ENCODE measurements at places on chromosomes 13 and 19.

DNA sequence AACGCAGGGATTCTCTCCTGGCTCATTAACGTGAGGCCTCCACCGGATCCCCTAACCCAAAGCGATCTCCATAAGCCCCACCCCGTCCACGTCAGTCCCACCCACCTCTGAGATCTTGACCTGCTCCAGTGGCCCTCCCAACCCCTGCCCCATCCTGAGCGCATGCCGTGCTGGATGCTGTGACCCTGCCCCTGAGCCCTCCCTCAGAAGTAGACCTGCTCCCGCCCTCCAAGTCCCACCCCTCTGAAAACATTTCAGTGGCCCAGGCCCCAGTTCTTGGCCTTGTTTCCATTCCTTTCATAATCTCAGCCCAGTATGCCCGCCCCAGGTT, 19.9 kb downstream of the LMTK3 start:
- no peak for DNase-seq

- no peak for DNase-seq
Measured at GRCh38 chr19:18017275-18018083, 9.5 kb downstream of the ARRDC2 start.

DNA sequence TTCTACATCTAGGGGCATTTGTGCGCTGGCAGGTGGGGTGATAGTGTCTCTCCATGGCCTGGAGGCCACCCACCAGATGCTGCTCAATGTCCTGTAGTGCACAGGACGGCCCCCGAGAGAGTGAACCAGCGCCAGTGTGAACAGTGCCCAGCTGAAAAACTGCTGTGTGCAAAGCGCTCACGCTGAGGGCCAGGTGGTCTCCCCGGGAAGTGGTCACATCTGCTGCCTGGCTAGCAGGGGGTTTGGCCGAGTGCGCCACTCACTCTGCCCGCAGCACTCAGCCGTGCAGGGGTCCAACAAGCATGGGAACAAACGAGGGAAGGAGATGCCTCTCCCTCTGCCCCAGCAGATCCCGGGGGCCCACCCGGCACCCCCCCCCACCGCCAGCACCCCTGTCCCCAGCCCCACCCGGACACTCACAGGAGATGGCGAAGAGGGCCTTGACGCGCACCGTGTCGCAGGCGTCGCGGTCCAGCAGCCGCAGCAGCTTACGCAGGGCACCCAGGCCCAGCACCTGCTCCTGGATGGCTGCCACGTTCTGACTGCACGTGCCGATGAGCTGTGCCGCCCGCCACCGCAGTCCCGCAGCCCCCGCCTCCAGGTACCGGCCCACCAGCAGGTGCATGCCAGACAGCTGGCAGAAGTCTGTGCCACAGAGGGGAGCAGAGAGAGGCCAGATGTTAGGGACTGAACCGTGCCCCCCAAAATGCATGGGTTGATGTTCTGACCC, 5.8 kb downstream of the HSPBP1 start:
- no peak for DNase-seq

GRCh38 chr19:13082192-13083007, 20.3 kb downstream of the LYL1 start:
- no peak for DNase-seq

- DNase-seq, result no peak
Measured at GRCh38 chr19:45234089-45234869, 10.9 kb downstream of the EXOC3L2 start.

DNA sequence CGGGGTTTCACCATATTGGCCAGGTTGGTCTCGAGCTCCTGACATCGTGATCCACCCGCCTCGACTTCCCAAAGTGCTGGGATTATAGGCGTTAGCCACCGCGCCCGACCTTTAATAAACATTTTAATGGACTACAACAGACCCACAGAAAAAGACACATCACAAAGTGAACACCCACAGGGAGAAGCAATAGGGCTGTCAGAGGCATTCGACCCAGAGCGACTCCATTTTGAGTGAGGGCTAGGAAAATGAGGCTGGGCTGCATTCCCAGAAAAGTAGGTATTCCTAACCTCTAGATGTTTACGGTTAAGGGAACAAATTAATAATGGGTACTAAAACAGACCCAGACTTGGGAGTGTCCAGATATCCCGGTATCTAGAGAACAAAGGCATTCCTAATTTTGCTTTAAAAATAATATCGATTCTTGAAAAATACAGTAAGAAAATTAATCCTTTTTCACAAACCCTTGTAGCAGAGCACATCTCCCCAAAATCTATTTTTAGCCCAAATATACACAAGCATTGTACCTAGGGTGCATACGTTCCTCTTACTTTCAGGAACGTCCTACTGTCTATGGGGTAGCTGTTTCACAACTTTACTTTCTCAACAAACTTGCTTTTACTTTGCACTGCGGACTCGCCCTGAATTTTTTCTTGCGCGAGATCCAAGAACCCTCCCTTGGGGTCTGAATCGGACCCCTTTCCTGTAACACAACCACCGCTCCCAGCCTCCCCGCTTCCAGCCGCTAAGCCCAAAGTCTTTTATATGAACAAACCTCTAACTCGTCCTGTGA, 811 bp upstream of the ZNF8 start:
- DNase-seq, result no peak

DNA sequence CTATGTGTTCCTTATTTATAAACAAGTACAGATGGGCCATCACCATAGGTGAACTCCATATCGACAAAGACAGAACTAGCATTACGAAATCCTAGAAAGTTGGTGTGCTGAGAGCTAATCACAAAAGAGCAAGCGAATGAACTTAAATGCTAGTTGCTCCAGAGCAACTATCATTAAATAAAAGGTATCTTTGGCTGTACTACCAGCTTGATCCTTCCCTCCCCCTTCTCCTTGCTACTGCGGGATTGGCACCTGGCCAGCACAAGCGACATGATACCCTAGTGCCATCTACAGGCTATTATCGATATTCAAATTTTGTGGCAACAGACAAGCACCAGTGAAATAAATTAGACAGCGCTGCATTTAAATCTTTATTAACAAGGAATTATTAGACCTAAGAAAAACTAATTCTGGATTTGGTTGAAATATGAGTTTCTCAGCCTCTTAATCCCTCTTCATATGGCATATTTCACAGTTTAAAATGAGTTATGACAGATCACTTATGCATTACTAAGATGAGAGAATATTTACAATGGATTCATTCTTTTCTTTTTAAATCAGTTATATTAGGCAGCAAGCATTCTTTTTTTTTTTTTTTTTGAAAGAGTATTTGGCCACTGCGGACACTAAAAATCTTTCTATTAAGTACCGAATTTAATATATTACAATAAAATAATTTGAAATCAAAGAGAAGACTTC, 5.8 kb downstream of the PCDH9 start:
- peak; percentile 41 for DNase-seq

DNA sequence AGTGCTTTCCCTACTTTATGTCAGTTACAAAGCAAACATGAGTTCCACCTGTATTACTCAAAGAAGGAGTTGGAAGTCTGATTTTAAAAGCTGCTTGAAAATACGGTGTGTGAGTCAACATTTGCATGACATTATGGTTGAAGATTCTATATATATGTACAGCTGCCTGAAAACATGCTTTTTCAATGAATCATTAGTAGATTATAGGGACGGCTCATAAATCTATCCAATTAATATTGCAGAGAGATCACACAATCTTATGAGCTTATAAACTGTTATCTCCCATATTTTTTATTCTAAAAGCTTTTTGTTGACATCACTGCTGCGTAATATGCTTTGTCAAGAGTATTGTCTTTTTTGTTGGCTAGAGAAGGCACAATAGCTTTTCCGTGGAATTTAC, 873.8 kb downstream of the SLITRK6 start:
- no peak for DNase-seq

DNA sequence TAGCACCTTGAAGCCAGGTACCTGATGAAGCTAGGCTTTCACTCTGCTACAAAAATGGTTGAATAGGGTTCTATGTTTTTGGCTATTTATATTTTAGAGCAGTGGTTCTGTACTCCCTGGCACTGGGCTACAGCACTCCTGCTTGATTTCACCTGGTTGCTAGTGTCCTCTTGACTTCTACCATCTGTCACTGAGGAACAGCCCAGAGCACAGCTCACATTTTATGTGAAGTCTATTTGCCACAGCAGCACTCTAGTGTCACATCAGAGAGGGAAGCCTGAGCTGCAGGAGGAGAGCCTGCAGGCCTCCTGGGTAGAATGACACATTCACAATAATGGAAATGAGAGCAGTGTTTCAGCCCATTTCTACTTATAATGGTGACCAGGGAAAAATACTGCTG, 184.2 kb downstream of the ZNF486 start:
- no peak for DNase-seq

GRCh38 chr19:29488316-29488715, 37.5 kb upstream of the VSTM2B start:
- DNase-seq, result no peak

DNA sequence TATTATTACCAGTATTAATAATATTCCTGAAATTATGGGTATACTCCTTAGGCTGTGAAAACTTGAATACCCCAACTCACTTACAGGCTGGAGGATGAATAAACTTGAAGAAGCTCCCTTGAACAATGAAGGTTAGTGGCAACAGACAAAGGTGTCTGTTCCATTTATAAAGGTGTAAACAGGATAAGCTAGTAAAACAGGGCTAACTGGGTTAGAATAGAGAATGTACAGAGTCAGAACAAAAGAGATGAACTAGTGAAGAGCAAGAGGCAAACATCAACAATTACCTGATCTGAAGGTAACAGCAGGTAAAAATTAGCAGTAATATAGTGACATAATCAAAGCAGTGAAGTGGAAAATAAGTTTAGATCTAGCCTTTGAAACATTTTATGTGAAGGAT, 23.2 kb downstream of the MICU2 start:
- DNase-seq, result no peak

DNA sequence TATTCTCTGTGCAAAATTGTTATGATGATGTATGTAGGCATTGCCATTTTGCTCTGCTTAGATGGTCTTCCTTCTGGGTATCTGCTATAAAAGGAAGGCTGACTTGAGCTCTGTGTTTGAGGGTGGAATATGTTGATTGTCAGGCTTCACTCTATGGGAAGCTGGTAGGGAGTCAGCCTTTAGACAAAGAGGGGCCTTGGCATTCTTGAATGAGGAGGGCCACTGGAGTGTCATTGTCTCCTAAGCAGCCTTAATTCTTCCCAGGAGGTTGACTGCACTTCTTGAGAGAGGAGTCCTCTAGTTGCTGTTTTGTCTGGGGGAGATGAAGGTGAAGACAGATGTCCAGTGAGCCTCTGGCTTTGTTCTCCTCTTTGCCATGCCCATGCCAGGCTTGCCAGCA, 266.8 kb downstream of the KCNRG start:
- no peak for DNase-seq

DNA sequence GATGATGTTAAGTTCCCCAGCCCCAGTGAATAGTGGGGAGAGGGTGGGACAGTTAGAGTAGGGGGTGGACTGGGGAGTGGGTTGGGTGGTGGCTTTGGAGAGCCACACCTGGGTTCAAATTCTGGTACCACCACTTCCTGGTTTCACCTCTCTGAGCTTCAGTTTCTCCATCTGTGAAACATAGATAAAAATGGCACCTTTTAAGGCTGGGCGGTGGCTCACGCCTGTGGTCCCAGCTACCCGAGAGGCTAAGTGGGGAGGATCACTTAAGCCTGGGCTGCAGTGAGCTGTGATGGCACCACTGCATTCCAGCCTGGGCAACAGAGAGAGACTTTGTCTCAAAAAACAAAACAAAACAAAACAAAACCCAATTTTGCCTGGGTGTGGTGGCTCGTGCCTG, 5.9 kb downstream of the VAV1 start:
- no peak for DNase-seq

GRCh38 chr19:47447470-47448359, 24.0 kb downstream of the SLC8A2 start:
- peak; percentile 61 for DNase-seq

DNA sequence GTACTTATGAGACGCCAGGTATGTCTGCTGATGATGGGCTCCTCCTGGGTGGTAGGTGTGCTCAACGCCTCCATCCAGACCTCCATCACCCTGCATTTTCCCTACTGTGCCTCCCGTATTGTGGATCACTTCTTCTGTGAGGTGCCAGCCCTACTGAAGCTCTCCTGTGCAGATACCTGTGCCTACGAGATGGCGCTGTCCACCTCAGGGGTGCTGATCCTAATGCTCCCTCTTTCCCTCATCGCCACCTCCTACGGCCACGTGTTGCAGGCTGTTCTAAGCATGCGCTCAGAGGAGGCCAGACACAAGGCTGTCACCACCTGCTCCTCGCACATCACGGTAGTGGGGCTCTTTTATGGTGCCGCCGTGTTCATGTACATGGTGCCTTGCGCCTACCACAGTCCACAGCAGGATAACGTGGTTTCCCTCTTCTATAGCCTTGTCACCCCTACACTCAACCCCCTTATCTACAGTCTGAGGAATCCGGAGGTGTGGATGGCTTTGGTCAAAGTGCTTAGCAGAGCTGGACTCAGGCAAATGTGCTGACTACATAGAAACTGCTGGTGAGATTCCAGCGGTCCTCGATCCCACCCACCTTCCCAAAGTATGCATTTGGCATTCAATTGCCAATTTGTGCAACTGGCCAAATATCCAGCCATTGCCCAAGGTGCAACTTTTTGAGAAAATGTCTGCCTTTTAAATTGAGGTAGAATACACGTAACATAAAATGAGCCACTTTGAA, 10.2 kb downstream of the OR2Z1 start:
- DNase-seq, result peak; percentile 8

DNA sequence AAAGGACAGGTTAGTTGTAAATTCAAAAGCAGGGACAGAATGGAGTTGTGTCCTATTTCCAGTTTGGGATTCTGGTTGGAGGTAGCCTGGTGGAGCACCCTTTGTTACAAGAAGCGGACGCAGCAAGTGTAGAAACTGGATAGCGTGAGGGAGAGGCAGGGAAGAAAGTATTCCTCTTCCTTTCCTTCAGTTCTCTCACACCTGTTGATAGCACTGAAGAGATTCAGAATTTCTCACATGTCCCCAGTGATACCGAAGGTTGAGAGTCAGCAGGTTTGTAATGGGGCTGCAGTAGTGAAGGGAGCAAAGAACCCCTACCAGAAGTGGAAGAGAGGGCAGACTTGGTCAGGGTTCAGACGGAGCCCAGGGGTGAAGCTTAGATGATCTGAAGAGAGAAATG, 399.2 kb downstream of the SPRY2 start:
- no peak for DNase-seq
